ENCODE measurements at places on chromosomes 4 and X. TPM values are rescaled to one million over a fixed set of nuclear protein-coding genes. Genes with fewer than 3 reads are reported as not detected.
A peak's percentile ranks its signal among the peaks of the same experiment; 100 is the strongest.

DNA sequence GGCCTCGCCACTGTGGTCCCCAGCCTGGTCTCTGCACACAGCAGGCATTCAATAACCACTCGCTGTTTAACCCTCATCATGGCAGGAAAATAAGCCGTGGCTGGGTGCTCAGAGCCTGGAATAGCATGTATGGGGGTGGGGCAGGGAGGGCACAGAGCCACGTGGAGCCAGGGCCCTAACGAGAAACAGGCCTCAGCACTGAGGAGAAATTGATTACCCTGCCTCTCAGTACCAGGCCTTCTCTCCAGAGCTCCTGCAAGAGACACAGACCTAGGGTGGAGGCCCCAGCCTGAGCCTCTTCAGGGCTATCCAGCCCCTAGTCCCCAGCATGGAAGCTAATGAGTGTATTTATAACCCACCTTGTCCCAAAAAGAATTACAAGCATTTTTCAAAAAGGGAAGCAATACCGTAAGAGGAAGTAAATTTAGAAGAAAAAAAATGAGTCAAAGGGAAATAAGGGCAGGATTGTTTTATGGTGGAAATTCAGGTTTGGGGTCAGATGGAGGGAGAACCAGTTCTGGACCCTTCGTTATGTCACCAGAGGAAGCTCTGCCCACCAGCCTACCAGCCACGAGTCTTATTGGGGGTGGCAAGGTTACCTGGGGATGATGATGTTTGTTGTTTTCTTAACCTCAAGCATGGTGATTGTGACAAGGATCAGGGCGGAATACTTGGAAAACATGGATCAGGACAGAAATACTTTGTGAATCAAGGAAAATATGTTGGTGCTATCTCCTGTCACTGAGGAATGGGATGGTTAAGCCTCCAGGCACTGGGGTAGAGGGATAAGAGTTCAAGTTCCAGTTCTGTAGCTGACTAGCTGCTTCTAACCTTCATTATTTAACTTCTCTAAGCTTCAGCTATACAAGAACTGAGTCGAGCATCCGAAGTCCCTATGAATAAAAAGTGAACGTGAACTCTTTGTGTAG, 101.9 kb upstream of the RBPJ start:
- no peaks in the 10 kb centered on the region for H3K27me3 ChIP-seq
- H3K36me3 ChIP-seq = no peaks in the 10 kb centered on the region
- no peak overlapping the region for H3K4me3 ChIP-seq
- H3K27ac ChIP-seq = no peak overlapping the region
- peaks cover 3% of the 10 kb centered on the region for H3K4me1 ChIP-seq
- no peak for DNase-seq

DNA sequence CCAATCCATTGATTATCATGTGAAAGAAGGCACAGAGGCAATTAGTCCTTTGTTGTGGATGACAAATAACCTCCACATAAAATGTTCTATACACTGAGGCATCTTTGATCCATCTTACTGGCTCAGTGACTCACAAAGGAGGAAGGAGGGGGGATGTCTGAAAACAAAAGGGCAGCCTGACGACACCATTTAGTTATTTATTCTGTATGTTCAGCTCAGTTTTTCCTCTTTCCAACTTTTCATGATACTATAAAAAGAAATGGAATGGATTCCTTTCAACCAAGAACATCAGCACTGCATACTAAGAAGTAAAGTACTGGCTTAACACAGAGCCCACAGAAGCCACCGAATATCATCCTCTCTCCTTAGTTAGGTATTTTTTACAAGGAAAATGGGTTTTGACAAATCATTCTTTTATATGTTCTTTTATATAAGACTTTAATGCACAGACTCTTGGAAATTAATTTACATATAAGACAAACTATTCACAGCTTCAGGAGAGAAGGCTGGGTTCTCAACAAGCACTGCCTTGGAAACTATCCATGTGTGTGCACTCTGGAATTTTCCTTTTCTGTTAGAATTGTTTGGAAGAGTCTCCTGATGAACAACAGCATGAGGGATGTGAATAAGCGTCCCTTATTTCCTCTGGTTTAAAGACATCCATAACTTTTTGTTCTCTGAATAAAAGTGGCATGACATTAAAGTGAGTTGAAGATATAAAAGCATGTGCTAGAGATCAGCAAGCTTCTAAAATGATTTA, 135.6 kb downstream of the TSPAN5 start:
- no peaks in the 10 kb centered on the region for H3K36me3 ChIP-seq
- H3K4me3 ChIP-seq = no peak overlapping the region
- peaks cover 28% of the 10 kb centered on the region for H3K4me1 ChIP-seq
- DNase-seq = no peak
- peak overlapping the region; percentile 80 for H3K27ac ChIP-seq

DNA sequence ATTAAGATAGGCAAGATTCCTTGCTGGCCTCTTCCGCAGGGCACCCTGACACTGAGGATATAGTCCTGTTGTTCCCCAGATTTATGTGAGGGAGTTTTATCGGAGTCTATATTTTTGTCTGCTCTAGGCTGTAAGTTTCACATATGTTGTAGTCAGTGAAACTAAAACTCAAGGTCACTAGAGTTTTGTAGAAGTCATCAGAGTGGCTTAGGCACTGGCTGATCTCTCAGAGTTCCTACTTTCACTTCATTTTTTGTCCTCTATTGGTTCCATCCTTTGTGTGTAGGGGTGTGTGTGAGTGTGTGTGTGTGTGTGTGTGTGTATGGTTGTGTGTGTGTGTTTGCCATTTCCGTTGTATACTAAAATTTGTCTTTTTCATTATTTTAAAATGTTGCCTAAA, 577.5 kb downstream of the IQCM start:
- DNase-seq = no peak
- H3K27me3 ChIP-seq = no peaks in the 10 kb centered on the region
- H3K36me3 ChIP-seq = no peaks in the 10 kb centered on the region
- no peaks in the 10 kb centered on the region for H3K4me1 ChIP-seq
- H3K4me3 ChIP-seq = no peak overlapping the region

DNA sequence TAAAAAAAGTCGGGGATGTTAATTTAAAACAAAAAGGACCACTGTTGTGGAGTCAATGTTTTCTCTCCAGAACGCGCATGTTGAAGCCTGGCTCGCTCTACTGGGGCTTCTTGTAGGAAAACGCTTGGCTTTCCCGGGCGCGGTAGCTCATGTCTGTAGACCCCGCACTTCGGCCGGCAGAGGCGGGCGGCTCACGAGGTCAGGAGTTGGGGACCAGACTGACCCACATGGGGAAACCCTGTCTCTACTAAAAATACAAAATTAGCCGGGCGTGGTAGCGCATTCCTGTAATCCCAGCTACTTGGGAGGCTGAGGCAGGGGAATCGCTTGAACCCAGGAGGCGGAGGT, 15.6 kb downstream of the NELFA start:
- peaks cover 3% of the 10 kb centered on the region for H3K4me1 ChIP-seq
- no peak overlapping the region for H3K4me3 ChIP-seq
- H3K36me3 ChIP-seq = no peaks in the 10 kb centered on the region
- peak; percentile 7 for DNase-seq
- H3K27ac ChIP-seq = no peak overlapping the region

DNA sequence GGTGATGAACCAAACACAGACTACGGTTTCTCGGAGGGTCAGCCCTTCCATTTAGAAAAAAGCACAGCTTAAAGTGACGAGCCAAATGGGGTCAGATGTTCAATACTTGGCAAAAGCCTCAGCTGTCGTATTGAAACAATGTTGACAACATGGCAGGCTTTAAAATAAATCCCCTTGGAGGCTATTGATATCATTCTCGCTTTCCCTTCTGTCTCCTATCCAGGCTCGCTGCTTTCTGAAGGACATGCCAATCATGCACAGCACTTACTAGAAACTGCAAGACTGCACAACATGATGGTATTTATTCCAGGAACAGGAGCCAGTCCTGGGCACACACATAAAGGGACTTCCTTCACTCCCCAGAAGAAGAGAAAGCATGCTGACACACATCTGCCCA, 137.9 kb downstream of the SLC7A11 start:
- no peak overlapping the region for H3K27ac ChIP-seq
- H3K4me1 ChIP-seq = no peaks in the 10 kb centered on the region
- H3K4me3 ChIP-seq = no peak overlapping the region

DNA sequence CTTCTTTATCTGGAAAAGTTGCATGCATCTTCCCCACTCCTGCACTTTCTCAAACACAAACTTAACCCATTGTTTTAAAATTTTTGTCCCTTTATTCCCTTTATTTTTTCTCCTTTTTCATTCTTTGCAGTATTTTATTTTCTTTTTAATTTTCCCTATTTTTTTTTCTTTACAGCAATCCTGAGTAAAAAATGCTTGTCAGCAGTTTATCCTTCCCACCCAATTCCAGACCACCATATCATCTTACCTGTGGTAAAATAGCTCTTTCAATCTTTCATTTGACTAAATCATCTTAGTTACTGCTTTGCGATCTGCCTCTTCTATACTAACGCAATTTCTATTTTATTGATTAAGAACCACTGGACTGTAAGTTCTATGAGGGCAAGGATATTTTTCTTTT, 450.5 kb downstream of the KLHL4 start:
- no peak for DNase-seq
- H3K27ac ChIP-seq = no peak overlapping the region
- no peaks in the 10 kb centered on the region for H3K36me3 ChIP-seq
- H3K27me3 ChIP-seq = no peaks in the 10 kb centered on the region

DNA sequence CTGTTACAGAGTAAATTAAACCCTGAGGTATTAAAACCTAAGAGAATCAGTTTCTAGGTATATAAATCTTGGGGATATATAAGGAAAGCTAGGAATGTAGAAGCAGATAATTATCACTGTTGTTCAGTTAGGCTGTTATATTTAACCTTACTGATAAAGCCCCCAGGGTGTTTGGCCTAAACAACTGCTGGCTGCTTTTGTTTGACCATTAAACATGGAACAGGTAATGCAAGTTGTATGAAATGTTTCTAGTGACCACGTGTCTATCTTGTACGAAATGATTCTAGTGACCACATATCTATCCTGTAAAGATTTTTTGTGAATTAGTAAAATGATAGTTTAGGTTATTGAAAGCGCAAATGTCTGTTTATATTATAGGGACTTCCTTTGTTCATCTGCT, 52.6 kb downstream of the SGMS2 start:
- no peaks in the 10 kb centered on the region for H3K36me3 ChIP-seq
- no peaks in the 10 kb centered on the region for H3K27me3 ChIP-seq
- DNase-seq = no peak
- H3K4me3 ChIP-seq = no peak overlapping the region

- no peak overlapping the region for H3K27ac ChIP-seq
- H3K4me3 ChIP-seq = no peak overlapping the region
- no peaks in the 10 kb centered on the region for H3K36me3 ChIP-seq
- no peaks in the 10 kb centered on the region for H3K27me3 ChIP-seq
- H3K4me1 ChIP-seq = no peaks in the 10 kb centered on the region
- DNase-seq = no peak
These were observed 18.4 kb upstream of the CWH43 start for GRCh38 chr4:48967631-48968030.

GRCh38 chr4:148054275-148054674, 322.4 kb downstream of the ARHGAP10 start:
- no peaks in the 10 kb centered on the region for H3K27me3 ChIP-seq
- H3K27ac ChIP-seq = no peak overlapping the region
- no peaks in the 10 kb centered on the region for H3K36me3 ChIP-seq
- H3K4me3 ChIP-seq = no peak overlapping the region
- H3K4me1 ChIP-seq = peaks cover 2% of the 10 kb centered on the region
- no peak for DNase-seq

DNA sequence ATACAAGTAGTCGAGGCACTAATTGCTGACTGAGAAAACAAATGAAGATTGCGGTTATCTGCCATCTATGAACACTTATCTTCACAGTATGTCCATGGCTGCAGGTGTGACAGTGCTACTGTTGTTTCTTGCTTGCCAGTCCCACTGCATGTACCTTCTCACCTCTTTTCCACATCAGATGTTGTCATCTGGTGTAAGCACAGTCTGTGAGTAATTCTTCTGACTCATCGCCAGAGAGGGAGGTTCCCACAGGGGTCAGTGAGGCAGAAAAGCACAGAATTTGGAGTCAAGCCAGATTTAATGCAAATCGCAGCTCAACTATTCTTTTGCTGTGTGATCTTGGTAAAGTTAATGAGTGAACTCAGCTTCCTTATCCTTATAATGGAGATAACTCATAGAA, 144.4 kb downstream of the GLRA2 start:
- no peaks in the 10 kb centered on the region for H3K4me1 ChIP-seq
- H3K27me3 ChIP-seq = no peaks in the 10 kb centered on the region
- no peak overlapping the region for H3K4me3 ChIP-seq
- DNase-seq = no peak
- H3K36me3 ChIP-seq = no peaks in the 10 kb centered on the region

GRCh38 chr4:123120473-123120872, 198.1 kb upstream of the NUDT6 start:
- H3K4me3 ChIP-seq = no peak overlapping the region
- no peak for DNase-seq
- no peaks in the 10 kb centered on the region for H3K27me3 ChIP-seq
- no peak overlapping the region for H3K27ac ChIP-seq
- H3K4me1 ChIP-seq = no peaks in the 10 kb centered on the region
- no peaks in the 10 kb centered on the region for H3K36me3 ChIP-seq

GRCh38 chr4:183200453-183200852, 101.4 kb downstream of the WWC2 start:
- DNase-seq = peak; percentile 24
- H3K36me3 ChIP-seq = no peaks in the 10 kb centered on the region
- H3K27ac ChIP-seq = no peak overlapping the region
- no peaks in the 10 kb centered on the region for H3K4me1 ChIP-seq
- no peaks in the 10 kb centered on the region for H3K27me3 ChIP-seq
- H3K4me3 ChIP-seq = no peak overlapping the region

GRCh38 chr4:118760092-118760491, 74.9 kb downstream of the METTL14 start:
- no peak overlapping the region for H3K4me3 ChIP-seq
- no peaks in the 10 kb centered on the region for H3K36me3 ChIP-seq
- peaks cover 11% of the 10 kb centered on the region for H3K4me1 ChIP-seq

- H3K4me3 ChIP-seq = no peak overlapping the region
- H3K27me3 ChIP-seq = no peaks in the 10 kb centered on the region
- DNase-seq = no peak
These were observed 320.0 kb downstream of the IDS start for GRCh38 chrX:149185087-149185486.

RNF113A gene
- total RNA-seq = 12.0 TPM

CXorf65 gene
- not detected for total RNA-seq

ART3 gene
- 0.41 TPM for total RNA-seq

C4orf51 gene
- total RNA-seq = not detected

SMIM31 gene
- total RNA-seq = 0.12 TPM

STBD1 gene
- total RNA-seq = 7.0 TPM

SLC4A4 gene
- total RNA-seq = 3.1 TPM
